ENCODE measurements at places on chromosomes 7 and 10.
A peak's percentile ranks its signal among the peaks of the same experiment; 100 is the strongest.

DNA sequence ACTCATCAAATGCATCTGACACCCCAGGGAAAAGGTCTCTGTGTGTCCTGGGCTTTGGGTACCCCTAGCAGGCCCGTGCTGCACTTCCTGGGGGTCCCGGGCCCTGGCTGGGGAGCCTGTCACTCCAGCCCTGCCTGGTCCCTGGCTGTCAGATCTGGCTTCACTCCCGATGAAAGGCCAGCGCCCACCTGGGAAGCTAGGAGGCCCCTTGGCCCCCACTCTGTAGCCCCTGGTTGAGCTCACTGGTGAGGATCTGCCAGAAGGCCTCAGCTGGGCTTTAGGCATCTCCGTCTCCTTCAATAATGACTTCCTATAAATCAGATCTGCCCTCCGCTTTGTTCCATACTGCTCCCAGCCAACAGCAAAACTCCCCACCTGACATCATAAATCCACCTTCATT lies 64.0 kb downstream of the GOLGA7B start:
- no peak for DNase-seq

DNA sequence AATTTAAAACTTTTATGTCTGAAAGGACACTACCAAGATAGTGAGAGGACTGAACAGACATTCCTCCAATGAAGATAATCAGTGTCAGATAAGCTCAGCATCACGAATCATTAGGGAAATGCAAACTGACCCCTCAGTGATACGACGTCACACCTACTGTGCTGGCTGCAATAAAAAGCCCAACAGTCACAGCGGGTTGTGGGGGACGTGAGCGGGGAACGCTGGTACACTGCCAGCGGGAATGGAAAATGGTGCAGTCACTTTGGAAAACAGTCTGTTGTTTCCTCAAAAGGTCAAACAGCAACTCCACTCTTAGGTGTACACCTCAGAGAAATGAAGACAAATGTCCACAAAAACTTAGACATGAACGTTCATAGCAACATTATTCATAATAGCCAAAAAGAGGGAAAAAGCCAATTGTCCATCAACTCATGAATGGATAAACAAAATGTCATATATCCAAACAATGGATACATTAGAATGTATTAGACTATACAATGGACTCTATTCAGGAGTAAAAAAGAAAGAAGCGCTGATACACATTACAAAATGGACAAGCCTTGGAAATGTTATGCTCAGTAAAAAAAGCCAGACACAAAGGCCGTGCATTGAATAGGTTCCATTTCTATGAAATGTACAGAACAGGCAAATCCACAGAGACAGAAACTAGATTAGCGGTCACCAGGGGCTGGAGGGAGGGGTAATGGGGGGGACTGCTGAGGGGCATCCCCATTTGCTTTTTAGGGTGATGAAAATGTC lies 2.4 kb upstream of the ECHS1 start:
- no peak for DNase-seq

DNA sequence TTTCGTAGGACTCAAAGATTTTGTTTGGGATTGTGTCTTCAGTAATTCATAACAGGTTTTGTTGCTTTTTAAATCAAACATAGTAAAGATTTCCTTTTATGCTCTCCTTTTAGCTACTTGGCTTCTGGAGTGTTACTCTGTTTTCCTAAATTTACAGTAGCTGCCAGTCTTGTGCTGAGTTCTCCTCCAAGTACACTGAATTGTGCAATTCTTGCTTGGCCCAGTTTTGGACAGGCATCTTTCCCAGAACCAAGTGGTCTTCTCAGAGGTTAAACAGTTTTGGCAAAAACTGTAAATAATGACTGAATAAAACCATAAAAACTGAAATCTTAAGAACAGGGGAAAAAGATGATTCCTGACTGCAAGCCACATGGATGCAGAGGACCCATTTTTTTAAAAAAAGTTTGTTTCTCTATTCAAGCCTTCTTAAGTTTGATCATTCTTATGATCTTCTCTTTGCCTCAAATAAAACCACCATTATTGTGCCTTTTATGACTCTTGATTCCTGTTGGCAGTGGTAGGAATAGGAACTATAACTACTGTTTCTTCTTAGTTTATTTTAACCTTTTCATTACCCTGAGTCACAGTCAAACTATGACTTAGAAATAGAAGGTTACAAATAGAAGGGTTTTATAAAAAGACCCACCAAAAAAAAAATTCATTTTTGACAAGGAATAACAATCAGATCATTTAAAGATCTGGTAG lies 88.0 kb downstream of the MDFIC start:
- peak; percentile 71 for DNase-seq

DNA sequence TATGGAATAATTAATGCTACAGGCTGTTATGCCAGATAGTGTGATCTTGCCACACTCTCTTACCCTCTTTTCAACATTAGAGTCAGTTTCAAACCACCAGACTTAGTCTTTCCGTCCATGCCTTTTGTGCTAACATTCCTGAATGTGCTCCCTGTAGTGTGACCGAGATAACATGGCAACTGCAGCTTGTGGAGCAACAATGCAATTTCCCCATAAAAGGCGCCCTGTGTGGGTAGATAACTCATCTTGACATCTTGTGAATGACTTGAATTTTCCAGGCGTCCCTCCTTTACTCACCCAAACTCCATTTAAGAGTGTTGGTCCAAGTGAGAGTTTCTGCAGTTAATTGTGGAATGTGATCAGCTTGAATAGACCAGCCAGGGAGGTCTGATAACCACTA lies 99.6 kb downstream of the DNAH11 start:
- DNase-seq = no peak

DNA sequence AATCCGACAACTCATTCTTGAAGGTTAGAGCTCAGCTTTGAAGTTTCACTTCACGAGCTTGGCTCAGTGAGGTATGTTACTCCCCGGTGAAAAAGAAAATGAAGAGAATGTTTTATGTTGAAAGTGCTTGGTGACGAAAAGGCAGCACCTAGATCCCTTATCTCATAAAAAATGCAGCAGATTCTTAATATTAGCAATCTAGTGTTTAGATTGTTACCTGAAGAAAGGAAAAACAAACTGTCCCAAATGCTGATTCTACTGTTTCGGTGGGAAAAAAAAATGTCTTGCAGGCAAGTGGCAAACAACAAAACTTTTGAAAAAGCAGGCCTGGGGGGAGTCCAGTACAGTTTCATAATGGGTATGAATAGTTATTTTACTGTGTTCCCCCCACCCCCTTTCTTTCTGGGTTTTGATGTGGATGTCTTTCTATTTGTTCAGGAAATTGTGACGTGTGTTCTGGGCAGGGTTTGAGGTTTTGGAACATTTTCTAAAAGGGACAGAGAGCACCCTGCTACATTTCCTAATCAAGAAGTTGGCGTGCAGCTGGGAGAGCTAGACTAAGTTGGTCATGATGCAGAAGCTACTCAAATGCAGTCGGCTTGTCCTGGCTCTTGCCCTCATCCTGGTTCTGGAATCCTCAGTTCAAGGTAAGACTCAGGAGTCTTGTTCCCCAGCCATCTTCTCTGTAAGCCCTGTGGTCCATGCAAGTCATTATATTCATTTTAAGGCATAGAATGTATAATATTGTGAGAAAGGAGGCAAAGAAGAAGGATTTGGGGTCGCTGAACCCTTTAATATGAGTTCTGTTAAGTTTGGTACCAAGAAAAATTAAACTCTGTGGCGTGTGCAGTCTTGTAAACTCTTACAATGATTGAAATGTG lies at the start of gene SRGN:
SRGN (plus strand) TSS at position 514 of the 881 bp plus-strand sequence; CDS start at position 569, 55 bp downstream.
- DNase-seq = no peak

DNA sequence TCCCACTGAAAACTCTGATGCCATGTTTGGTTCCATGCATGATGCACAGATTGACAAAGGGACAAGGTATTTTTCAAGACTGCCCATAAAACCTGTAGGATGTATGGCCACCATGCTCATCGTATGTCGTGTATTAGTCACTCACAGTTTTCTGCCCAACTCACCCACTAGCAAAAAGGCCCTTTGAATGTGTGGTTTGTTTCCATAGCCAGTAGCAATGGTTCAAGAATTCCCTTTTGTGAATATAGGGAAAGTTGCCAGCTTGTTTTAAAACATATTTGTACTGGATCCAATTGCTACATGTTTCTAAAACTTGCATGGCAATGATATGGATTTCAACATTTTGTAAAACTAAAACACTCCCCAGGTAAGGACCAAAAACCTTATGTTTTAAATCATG lies 280.9 kb upstream of the YAE1 start:
- no peak for DNase-seq

GRCh38 chr7:27165089-27165995 lies at the start of gene HOXA9:
HOXA9 (minus strand) TSS chr7:27165537; CDS start chr7:27165457, 80 bp downstream.
- DNase-seq = peak; percentile 93

DNA sequence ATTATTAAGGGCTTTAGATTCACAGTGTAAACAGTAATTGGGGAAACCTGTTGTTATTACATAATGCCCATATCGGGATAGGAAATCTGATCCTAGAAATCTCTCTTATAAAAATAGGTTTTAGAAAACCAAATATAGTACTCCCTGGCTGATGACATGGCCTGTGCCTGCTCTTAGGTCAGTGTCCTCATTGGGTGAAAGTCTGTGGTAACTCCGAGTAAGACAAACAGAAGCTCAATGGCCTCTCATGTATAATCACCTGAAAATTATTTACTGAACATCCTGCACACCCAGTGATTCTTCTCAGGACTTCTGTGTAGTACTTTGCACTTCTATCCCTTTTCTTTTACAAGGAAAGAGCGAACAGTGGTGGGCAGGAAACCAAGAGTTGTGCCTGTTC lies 37.8 kb downstream of the SEM1 start:
- DNase-seq = no peak

- DNase-seq = no peak
These were observed 84.0 kb downstream of the SEMA3D start for GRCh38 chr7:85102813-85103350.

GRCh38 chr7:27781188-27781587 lies 41.2 kb downstream of the TAX1BP1 start:
- no peak for DNase-seq

DNA sequence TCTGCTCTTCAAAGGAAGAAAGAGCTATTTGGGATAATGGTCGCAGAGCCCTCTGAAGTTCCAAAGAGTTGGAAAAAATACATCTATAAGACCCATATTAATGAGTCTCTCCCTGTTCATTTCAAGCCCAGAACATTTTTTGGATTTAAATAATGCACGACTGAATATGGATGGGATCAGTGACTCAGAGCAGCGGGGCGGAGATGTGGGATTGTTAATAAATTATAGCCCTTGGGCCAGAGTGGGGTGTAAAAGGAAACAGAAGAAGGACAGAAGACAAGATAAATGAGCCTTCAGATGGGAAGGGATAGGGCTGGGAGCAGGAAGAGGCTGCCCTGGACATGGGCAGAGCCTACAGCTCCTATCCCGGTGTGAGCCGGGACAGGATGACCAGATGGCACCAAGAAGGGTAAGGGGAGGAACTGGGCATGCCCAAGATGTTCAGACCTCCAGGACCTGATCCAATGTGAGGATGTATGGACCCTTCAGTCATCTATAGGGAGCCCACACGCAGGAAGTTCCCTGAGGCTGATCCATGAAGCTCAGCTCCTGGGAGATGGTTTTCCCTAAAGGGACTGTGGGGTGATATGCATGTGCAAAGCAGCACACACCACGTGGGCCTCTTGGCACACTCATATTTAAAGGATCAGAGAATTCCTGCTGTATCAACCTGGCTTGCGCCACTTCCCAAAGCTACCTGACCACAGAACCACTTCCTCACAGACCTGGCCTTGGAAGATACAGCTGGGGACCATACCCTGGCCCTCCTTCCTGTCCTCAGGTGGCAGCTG lies 96.1 kb upstream of the PLXNA4 start:
- DNase-seq = no peak

DNA sequence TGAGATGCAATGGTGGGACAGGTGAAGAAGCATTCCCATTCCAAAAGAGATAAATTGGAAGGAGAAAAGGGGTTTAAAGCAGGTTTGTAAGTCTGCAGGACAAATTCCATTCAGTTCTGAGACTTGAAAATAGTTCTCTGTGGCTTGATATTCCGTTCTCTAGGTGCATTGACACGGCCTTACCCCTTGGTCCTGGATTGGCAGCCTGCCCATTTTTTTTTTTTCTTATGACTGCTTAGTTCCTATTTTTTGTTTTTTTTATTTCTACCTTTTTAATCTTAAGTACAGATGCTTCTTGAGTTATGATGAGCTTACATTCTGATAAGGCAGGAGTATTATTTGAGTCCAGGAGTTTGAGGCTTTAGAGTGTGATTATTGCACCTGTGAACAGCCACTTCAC lies 70.6 kb downstream of the MLLT10 start:
- DNase-seq = no peak

- DNase-seq = no peak
These were observed 30.0 kb downstream of the ELFN1 start for GRCh38 chr7:1700086-1700485.

DNA sequence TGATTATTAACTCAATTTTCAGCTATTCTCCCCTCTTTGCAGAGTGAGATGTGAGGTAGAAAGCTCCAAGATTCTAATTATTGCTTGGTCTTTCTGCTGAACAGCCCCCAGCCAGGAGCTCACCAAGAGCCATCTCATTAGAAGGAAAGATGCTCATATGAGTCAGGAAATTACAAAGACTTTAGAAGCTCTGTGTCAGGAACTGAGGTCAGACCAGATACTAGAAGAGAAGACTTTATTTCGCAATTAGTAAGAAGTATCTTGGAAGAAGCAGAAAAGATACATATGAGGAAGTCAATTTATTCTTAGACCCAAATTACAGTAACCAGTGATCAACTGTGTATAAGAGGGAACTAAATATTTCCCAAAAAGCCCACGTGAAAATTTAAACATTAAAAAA lies 626.9 kb downstream of the ZWINT start:
- DNase-seq = no peak

GRCh38 chr10:125260260-125260659 lies 99.9 kb upstream of the CTBP2 start:
- DNase-seq = no peak

DNA sequence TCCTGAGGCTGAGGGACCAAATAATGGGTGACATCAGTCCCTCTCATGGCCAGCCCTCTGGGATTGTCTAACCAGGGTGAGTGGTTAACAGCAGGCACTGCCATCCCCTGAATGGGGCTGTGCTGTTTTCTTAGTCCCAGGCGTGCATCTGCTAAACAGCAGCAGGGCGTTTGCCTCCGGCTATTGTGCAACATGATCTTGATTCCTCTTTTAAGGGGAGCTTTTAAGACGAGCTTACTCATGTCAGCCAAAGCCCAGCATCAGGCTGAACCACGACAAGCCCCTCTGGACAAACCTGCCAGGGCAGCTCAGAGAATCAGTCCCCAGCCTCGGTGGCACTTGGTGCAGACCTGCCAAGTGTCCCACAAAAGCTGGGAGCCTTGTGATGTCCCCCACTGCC lies 16.2 kb upstream of the IGFBP3 start:
- no peak for DNase-seq

- no peak for DNase-seq
These were observed 482.2 kb upstream of the C7orf33 start for GRCh38 chr7:148108381-148108780.
